Cerebellar cortex (tissue), 1 donor: ENCODE measurements at places on chromosomes 6 and 20.
A peak's percentile ranks its signal among the peaks of the same experiment; 100 is the strongest.

- no peak for DNase-seq
Measured at GRCh38 chr20:12649234-12649633, 359.5 kb upstream of the SPTLC3 start.

- no peak for DNase-seq
Measured at GRCh38 chr20:38173237-38174156, 8.4 kb upstream of the TGM2 start.

DNA sequence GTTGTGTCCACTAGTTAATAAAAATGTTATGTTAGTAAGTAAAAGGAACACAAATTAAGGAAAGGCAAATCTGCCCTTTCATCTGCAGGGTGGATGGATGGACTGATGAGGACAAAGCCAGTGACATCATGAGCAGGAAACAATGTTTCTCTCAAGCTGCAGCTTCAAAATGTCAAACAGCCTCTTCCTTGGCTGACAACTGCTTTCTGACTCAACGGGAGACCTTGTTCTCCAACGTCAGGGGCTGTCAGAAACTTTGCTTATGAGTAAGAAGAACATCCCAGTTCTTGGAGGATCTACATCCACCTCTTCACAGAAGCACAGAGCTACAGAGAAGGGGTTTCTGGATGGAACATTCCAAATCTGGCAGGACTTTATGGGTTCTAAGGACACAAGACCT is 6.0 kb downstream of the CST2 start:
- no peak for DNase-seq

- no peak for DNase-seq
Measured at GRCh38 chr6:71481011-71481410, 192.4 kb downstream of the OGFRL1 start.

DNA sequence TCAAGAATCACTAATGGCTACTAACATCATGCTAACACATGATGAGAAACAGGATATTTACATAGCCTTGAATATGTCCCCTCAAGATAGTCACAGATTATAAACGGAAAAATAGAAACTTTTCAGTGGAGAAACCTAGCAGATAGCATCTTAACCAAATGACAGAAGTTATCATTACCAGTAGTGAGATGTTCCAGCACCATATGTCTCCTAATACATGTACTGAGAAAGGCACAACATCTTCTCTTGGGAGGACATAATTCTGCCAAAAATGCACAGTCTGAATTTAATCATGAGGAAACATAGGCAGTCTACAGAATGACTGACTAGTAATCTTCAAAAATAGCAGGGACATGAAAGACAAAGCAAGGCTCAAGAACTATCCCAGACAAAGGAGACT is 19.9 kb upstream of the PRIM2 start:
- no peak for DNase-seq

GRCh38 chr6:72953971-72954381 is 271.3 kb downstream of the KHDC1L start:
- DNase-seq, result no peak

DNA sequence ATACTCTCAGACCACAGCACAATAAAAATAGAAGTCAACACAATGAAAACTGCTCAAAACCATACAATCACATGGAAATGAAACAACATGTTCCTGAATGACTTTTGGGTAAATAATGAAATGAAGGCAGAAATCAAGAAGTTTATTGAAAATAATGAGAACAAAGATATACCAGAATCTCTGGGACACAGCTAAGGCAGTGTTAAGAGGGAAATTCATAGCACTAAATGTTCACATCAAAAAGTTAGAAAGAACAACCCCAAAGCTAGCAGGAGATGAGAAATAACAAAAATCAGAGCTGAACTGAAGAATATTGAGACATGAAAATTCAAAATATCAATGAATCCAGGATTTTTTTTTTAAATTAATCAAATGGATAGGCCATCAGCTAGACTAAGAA is 183.3 kb downstream of the BACH2 start:
- DNase-seq, result no peak

DNA sequence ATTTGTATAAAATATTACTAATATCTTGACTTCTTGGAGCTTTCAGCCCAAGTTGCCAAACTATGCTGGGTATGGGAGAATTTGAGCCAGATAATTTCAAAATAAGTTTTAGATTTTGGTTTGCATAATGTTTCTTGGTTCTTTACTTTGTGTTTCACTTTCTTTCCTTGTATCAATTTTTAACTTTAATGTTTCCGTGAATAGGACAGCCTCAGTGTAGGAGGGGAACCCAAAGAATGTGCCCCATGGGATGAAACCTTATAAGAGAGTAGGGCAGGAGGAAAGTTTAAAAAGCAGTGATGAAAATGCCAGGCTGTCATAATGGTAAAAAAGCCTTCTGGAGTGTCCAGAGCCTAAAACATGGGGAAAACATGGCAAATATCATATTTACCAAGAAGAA is 252.4 kb upstream of the IRAK1BP1 start:
- DNase-seq, result no peak

DNA sequence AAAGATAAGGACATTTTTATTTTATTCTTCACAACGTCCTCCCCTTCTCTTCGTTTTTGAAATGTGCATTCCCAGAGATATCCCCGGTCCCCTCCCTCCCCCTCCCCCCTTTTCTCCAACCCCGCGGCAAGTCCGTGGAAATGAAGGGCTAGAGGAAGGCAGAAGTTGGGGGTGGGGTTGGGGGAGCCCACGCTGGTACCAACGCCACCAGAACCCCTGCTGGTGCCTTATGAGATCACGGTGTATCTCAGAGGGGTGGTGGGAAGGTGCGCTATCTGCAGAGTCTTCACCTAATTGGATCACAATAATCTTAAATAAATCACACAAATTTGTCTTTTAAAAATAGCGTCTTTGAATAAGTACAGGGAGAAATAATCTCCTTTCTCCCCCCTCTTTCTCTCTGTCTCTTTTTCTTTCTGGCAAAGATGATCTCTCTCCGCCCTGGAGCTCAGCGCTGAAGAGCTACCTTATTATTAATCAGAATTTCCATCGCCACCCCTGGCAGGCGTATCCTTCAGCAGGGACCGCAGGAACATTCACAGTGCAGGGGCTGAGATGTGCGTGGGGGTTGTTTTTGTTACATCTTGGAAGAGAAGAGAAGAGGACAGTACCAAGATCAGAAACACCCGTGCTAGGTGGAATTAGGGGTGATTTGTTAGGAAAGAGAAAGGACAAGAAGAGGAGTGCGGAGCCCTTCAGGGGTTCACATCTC is 915 bp downstream of the CLVS2 start:
- DNase-seq, result peak; percentile 69

GRCh38 chr6:133170602-133171001 is 70.6 kb upstream of the EYA4 start:
- no peak for DNase-seq

DNA sequence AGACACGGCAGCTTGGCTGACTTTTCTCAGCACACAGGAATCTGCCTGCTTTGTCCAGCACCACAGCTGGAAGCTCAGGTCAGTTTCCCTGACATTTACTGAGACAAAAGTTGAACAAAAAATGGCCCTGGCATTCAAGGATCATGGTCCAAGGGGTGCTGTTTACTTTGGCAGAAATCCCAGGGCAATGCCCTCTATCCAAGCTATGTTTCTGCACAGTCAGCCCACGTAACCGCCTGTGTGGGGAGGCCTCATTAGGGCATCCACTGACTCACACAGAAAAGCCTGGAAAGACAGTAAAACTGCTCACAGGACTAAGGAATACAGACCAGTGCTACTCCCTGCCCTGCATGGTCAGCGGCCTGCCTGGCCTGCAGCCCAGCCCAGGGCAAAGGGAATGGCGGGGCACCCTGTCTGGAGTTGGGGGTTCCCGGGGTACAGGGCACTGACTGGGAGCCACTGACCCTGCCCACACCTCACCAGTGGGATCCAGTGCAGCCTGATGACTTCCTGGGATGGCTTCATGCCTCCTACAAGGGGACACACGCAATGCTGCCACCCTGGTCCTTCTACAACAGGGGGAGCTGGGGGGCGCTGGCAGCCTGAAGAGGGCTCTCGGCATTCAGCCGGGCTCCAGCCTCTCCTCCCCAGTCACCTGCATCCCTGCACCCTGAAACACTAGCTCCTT is 77.1 kb downstream of the NINL start:
- DNase-seq, result no peak

DNA sequence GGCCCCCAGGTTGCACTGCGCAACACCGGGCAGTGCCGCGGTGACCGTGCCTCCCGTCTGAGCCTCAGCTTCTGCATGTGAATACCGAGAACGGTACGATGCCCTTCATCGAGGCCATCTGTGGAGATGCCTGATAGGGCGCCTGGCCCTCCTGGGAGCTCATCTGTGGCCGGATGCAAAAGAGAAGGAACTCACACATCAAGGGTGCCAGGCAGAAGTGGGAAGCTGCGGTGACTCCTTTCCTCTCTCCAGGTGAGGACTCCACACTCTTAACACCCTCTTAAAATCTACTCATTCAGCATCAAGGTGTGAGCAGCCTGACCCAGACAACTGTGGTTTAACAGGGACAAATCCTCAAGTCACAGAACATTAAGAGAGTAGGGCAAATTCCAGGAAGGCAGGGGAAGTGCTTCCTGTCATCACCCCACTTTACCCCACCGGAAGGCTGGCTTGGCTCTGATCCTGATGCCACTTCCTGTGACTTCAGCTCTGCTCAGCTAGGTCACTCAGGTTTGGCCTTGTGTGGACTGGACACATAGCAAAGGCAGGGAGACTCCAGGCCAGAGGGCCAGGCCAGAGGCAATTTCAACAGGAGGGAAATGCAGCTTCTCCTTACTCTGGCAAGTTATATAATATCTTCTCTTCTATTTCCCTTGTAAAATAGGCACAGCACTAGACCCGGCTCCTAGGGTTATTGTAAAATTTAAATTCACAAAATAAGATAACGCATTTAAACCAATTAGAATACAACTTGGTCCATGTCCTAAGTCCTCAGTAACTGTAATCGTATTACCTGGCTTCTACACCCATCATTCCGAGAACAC is 69.4 kb downstream of the CPNE5 start:
- no peak for DNase-seq

DNA sequence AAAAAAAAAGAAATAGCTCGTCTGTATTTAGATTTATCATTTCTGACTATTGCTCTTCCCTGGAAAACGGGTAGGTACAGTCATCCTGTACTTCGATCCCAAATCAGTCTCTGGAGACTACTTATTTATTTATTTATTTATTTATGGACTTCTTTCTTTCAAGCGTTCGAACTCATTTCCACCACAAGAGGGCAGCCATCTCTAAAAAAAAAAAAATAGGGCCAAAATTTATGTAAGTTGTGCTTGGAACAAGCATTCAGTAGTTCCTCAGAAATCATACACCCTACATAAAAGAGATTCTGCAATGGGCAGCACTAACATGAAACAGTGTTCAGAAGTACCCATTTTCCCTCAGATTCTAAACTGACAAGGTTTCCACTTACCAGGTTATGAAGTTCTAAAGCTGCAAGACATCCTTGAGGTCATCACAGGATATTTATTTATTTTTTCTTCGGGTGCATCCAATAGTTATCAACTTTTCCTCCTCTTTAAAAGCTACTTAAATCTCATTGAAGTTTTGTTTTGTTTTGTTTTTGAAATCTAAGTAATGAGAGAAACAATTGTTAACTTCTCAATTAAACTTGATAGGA is 1.9 kb upstream of the BMP2 start:
- peak; percentile 67 for DNase-seq

DNA sequence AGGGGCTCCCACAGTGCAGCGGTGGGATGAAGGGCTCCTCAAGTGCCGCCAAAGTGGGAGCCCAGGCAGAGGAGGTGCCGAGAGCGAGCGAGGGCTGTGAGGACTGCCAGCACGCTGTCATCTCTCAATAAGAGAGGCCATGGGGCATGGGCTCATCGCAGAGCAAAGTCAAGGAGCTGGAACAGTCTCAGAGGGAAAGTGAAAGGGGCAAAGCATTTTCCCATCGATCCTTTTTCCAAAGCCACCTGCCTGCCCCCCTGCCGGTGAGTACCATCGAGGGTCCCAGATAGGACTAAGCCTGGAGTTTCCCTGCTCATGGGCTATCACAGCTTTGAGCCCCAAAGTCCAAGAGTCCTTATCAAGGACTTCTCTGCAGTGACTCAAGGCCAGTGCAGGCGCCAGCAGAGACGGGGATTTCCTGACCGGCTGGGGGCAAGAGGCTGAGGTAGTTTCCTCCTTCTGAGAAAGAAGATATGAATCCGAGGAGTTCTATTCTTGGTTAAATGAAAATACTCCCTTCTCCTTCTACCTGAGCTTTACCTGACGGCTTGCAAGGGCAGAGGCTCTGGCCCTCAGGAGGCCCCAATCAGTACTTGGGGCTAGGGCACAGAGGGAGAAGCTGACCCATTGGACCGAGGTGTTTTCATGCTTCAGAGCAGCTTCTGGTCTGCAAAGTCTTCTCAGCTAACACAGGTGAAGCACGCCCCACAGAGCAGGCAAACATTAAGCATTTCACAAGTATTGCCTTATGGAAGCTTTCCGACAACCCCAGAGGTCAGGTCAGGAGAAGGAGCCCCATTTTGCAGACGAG is 22.6 kb downstream of the ETV7 start:
- DNase-seq, result no peak
